ENCODE measurements at places on chromosomes 2 and 18. TPM values are rescaled to one million over a fixed set of nuclear protein-coding genes. Genes with fewer than 3 reads are reported as not detected.

GRCh38 chr18:57175532-57175931 lies 28.6 kb downstream of the BOD1L2 start:
- H3K27ac ChIP-seq: no peak overlapping the region
- no peak overlapping the region for H3K4me3 ChIP-seq
- no peaks in the 10 kb centered on the region for H3K27me3 ChIP-seq
- no peak for DNase-seq

- H3K27me3 ChIP-seq: peaks cover 2% of the 10 kb centered on the region
- no peak overlapping the region for H3K27ac ChIP-seq
- DNase-seq: no peak
These were observed 102.0 kb upstream of the PXDN start for GRCh38 chr2:1846046-1847015.

- H3K27me3 ChIP-seq: no peaks in the 10 kb centered on the region
- H3K27ac ChIP-seq: no peak overlapping the region
- no peak overlapping the region for H3K4me3 ChIP-seq
- no peak for DNase-seq
- no peaks in the 10 kb centered on the region for H3K4me1 ChIP-seq
These were observed 417.9 kb downstream of the NRXN1 start for GRCh38 chr2:50614056-50614455.

KCNG2 gene
- not detected for total RNA-seq

NMUR1 gene
- total RNA-seq: 0.94 TPM

GRCh38 chr18:2049986-2050385 lies 521.3 kb downstream of the METTL4 start:
- H3K36me3 ChIP-seq: no peaks in the 10 kb centered on the region
- DNase-seq: no peak

DNA sequence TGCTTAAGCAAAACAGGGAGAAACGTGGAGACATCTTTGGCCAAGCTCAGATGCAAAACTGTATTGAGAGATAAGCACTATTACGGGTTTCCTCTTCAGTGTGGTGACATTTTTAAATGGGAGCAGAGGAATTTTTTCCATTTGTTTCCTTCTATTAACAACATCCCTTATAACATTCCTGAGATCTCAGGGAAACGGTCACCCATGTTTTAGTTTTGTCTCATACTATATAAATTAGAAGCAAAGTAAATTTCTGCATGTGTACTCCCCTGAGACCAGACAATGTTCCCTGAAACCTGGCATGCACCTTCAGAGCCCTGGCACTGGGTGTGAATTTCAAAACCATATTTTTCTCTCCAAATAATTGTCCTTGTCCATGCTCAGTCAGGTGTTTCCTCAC lies 57.6 kb upstream of the RNF152 start:
- no peak overlapping the region for H3K27ac ChIP-seq
- no peak for DNase-seq
- H3K27me3 ChIP-seq: peaks cover 24% of the 10 kb centered on the region
- peaks cover 18% of the 10 kb centered on the region for H3K4me1 ChIP-seq
- H3K36me3 ChIP-seq: no peaks in the 10 kb centered on the region
- no peak overlapping the region for H3K4me3 ChIP-seq

DNA sequence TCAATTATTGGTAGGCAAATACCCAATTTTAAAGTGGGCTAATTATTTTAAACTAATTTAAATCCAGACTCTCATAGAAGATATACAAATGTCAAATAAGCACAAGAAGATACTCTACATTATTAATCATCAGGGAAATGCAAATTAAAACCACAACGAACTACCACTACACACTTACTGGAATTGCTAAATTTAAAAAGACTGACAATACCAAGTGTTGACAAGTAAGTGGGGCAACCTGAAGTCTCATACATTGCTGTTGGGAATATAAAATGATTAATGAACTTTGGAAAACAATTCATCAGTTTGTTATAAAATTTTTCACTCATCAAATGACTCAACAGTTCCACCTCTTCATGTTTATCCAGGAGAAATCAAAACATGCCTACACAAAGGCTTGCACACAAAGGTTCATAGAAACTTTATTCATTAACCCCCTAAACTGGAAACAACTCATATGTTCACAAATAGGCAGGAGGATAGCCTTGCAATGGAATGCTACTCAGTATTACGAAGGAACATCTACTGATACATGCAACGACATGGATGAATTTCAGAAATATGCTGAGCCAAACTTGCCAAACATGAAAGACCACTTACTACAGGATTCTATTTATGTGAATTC lies 120.8 kb downstream of the MCFD2 start:
- no peak overlapping the region for H3K27ac ChIP-seq
- no peaks in the 10 kb centered on the region for H3K4me1 ChIP-seq
- H3K4me3 ChIP-seq: no peak overlapping the region
- no peak for DNase-seq
- peaks cover 29% of the 10 kb centered on the region for H3K27me3 ChIP-seq
- H3K36me3 ChIP-seq: no peaks in the 10 kb centered on the region
